ENCODE measurements at places on chromosomes 12 and 14. TPM values are rescaled to one million over a fixed set of nuclear protein-coding genes. Genes with fewer than 3 reads are reported as not detected.

MANSC4 gene
- not detected for total RNA-seq

NR1H4 gene
- total RNA-seq, result not detected

TDG gene
- total RNA-seq, result 59.3 TPM

DNA sequence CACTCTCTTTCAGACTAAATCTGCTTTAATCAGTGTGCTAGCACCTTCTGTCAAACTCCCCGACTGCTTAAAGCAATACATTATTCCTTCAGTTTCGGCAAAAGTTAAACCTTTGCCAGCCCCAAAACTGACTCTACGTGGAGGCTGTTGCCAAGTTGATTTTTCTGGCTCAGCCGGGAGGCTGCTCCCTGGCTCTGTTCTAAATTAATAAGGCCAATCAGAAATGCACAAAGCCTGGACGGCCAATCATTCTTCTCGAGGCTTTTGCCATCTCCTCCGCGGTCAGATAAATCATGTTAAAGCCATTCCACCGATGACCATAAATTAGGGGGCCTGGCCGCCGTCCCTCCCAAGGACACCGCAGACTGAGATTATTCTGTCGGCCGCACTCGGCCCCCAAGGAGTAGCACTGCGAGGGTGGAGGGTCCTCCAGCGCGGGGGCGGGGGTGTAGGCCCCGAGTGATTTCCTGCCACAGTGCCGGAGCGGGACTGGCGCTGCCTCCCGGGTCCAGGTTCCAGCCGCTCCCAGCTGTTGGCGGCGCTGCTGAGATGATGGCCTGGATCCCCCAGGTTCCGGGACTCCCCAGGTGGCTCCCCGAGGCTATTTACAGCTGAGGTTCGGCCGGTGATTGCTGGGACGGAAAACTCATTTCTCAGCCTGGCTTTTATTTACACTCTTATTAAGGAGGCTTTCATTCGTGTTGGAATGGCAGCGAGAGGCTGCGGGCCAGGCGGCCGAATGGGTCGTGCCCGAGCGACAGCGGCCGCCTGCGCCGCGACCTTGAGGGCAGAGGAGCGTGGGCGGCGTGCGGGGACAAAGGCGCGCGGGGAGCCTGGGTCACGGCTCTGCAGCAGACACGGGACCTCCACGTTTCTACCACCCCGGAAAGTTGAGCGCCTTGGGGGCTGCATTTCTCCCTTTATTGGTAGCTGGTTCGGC, 165.1 kb downstream of the MON2 start:
- H3K27me3 ChIP-seq, result peaks cover 80% of the 10 kb centered on the region
- DNase-seq, result peak; percentile 23
- H3K4me1 ChIP-seq, result peaks cover 11% of the 10 kb centered on the region
- no peak overlapping the region for H3K27ac ChIP-seq
- H3K36me3 ChIP-seq, result no peaks in the 10 kb centered on the region

DNA sequence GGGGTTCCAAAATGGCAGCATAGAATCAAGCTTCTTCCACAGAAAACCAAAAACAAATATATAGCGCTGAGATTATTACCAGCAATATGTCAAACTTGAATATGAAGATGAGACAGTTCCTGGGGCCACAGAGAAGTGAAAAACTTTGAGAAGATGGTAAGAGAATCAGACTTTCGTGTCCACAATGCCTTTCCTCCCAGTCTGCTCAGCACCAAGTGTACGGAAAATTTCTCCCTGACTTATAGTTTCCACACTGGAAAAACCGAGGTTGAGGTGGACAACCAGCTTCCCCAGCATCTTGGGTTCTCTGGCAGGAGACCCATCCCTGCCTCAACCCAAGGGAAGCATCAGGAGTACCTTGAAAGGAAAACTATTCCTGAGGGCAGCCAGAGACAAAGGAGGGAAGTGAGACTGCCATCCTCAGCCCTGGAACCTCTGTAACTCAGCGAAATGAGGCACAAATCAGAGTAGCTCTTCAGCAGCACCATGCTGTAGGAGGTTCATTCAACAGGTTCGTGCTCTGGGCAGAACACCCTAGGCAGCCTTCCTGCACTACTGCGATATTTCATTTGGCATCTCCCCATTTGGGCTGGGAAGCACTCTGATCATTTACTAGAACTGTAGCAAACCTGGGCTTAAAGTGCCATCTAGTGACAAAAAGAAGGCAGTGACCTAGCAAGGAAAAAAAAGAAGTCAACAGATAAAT, 52.4 kb upstream of the CAPRIN2 start:
- no peaks in the 10 kb centered on the region for H3K36me3 ChIP-seq
- no peak for DNase-seq
- no peak overlapping the region for H3K4me3 ChIP-seq
- peaks cover 17% of the 10 kb centered on the region for H3K27me3 ChIP-seq
- no peaks in the 10 kb centered on the region for H3K4me1 ChIP-seq

GRCh38 chr12:24948757-24949722, at the start of gene BCAT1:
Gene BCAT1 (minus strand): TSS chr12:24949101. CDS start chr12:24948932, 169 bp downstream.
- peaks cover 46% of the 10 kb centered on the region for H3K4me1 ChIP-seq
- H3K27me3 ChIP-seq, result peaks cover 47% of the 10 kb centered on the region
- peak within 1 kb of the TSS; percentile 98 for H3K27ac ChIP-seq
- H3K4me3 ChIP-seq, result peak within 1 kb of the TSS; percentile 89
- peak; percentile 74 for DNase-seq

- peaks cover 10% of the 10 kb centered on the region for H3K36me3 ChIP-seq
- peaks cover 31% of the 10 kb centered on the region for H3K4me1 ChIP-seq
Observed at GRCh38 chr12:116731801-116732200, 6.1 kb downstream of the SPRING1 start.

- H3K4me1 ChIP-seq, result no peaks in the 10 kb centered on the region
- H3K27ac ChIP-seq, result no peak overlapping the region
- peaks cover 28% of the 10 kb centered on the region for H3K36me3 ChIP-seq
- no peak for DNase-seq
- no peak overlapping the region for H3K4me3 ChIP-seq
Observed at GRCh38 chr14:74281069-74281468, 21.7 kb downstream of the ABCD4 start.

- DNase-seq, result no peak
- no peaks in the 10 kb centered on the region for H3K36me3 ChIP-seq
- peaks cover 2% of the 10 kb centered on the region for H3K4me1 ChIP-seq
- H3K27ac ChIP-seq, result no peak overlapping the region
Observed at GRCh38 chr12:68789144-68789878, 18.7 kb upstream of the MDM2 start.

DNA sequence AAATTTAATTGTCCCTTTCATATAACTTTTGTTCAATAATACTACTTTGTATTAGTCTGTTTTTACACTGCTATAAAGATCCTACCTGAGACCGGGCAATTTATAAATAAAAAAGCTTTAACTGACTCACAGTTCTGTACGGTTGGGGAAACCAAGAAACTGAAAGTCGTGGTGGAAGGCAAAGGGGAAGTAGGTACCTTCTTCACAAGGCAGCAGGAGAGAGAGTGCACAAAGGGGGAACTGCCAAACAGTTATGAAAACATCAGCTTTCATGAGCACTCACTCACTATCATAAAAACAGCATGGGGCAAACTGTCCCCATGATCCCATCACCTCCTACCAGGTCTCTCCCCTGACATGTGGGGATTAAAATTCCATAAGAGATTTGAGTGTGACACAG, 1069.0 kb downstream of the FSCB start:
- H3K27me3 ChIP-seq, result no peaks in the 10 kb centered on the region
- no peak overlapping the region for H3K27ac ChIP-seq
- DNase-seq, result no peak
- no peak overlapping the region for H3K4me3 ChIP-seq
- H3K4me1 ChIP-seq, result no peaks in the 10 kb centered on the region

GRCh38 chr12:107554941-107555340, 130.7 kb upstream of the PWP1 start:
- H3K4me1 ChIP-seq, result no peaks in the 10 kb centered on the region
- H3K4me3 ChIP-seq, result no peak overlapping the region
- no peaks in the 10 kb centered on the region for H3K36me3 ChIP-seq
- no peak overlapping the region for H3K27ac ChIP-seq
- no peak for DNase-seq

DNA sequence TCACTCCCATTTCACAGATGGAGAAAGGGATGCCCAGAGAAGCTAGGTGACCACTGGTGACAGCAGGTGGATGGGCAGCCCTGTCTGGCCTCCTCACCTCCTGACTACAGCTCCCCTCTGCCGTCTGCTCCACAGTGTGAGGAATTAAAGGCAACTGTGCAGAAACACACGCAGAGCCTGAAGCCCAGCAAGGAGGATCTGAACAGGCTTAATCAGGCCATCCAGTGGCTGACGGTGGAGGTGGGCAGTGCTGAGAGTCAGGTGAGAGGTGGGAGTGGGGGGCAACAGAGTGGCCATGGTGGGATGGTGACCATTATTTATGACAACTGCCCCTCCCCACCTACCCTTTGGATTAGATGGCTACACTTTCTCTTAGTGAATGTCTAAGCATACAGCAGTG, 1.2 kb downstream of the KRT86 start:
- no peak for DNase-seq
- H3K27ac ChIP-seq, result no peak overlapping the region
- H3K4me1 ChIP-seq, result peaks cover 3% of the 10 kb centered on the region
- H3K27me3 ChIP-seq, result peaks cover 46% of the 10 kb centered on the region
- H3K4me3 ChIP-seq, result no peak overlapping the region

DNA sequence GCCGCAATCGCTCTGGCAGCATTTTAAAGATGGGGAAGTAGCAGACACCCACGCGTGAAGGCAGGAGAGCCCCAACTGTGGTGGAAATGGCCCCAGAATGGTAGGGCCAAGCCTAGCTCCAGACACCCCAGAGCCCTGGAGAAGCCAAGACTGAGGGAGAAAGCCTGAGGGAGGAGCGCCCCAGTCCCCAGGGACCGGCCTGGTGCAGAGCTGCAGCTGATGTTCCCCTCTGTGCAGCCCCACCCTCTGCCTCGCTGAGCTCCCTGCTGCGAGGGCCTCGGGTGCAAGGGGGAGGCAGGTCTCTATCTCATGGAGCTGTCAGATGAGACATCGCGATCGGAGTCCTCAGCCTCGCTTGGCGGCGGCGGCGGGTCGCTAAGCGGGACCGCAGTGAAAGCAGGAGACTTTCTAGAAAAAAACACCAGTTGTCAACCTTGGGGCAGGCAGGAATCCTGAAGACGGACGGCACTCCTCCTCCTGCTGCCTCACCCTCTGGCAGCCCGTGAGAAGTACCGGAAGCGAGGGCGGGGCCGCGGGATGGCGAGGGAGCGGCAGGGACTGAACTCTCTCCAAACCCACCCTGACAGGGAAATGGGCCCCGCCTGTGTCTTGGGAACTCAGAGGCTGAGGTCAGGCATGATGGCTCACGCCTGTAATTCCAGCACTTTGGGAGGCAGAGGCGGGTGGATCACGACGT, 6.0 kb downstream of the GAPDH start:
- H3K4me3 ChIP-seq, result peak overlapping the region; percentile 75
- H3K27ac ChIP-seq, result peak overlapping the region; percentile 99
- H3K36me3 ChIP-seq, result peaks cover 33% of the 10 kb centered on the region
- peaks cover 16% of the 10 kb centered on the region for H3K27me3 ChIP-seq

DNA sequence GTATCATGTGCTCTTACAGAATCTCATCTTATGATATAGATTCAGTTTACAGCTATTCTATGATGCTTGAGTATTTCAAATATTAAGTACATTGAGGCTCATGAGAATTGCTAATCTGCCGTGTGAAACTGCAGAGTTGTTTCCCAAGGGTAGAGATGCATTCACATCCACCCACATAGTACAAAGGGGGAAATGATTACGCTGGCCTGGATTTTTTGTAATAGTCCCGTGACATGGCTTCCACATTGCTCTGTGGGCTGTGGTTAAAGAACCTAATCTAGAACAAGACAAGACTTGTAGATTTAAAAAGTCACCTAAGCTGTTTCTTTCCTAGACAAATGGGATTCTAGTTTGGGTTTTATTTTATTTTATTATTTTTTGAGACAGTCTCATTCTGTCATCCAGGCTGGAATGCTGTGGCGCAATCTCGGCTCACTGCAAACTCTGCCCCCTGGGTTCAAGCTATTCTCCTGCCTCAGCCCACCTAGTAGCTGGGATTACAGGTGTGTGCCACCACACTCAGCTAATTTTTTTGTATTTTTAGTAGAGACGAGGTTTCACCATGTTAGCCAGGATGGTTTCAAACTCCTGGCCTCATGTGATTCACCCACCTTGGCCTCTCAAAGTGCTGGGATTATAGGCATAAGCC, 13.0 kb upstream of the RIOX1 start:
- no peak overlapping the region for H3K4me3 ChIP-seq
- no peaks in the 10 kb centered on the region for H3K4me1 ChIP-seq
- DNase-seq, result no peak
- no peak overlapping the region for H3K27ac ChIP-seq

DNA sequence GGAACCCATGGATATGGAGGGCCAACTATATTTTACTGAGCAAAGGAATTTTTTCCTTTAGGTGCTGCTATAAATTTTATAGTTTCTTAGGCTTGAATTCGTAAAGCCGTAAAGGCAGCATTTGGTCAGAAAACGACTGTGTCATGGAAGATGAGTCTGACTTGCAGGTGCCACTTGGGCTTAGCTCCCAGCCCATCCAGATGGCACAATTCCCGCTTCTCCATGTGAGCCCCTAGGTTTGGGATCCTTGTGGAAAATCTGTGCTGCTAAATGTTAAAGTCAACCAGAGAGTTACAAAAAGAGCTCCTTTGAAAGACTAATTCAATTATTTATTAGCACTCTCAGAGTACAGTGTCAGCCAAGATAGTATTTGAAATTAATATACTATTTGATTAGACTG, 120.1 kb upstream of the NPAS3 start:
- no peak overlapping the region for H3K4me3 ChIP-seq
- no peaks in the 10 kb centered on the region for H3K4me1 ChIP-seq
- H3K36me3 ChIP-seq, result no peaks in the 10 kb centered on the region

DNA sequence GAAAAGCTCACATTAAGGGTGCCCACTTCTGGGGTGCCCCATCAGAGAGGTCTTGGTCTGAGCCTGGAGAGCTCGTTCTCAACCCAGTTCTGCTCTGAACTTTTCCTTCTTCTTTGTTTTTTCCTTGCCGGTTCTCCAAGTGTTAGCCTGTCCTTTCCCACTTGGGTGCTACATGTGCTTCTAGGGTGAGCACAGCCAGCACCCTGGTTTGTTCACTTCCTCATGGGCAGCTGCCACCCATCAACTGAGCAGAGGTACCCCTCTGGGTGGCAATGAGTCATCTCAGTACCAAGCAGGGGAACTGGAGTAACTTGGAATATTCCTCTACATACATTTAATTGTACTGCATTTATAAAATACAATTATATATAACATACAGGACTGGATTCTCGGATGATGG, 3.9 kb upstream of the SYNE3 start:
- peak overlapping the region; percentile 65 for H3K4me3 ChIP-seq

DNA sequence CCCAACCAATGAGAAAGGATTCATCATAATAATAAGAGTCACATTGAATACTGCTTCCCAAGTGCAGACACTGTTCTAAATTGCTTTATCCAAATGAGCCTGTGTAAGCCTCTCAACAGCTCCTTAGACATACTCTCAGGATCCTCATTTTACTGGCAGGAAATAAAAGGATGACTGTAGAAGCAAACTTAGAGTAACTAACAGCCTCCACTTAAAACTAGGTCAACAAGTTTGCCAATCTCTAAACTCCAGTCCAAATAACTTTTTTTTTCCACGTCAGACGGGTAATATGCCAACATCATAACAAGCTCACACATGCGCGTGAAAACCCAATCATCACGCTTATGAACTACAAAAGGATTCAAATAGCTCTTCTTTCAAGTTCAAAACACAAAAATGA, 15.3 kb upstream of the DPF3 start:
- no peaks in the 10 kb centered on the region for H3K4me1 ChIP-seq
- no peak overlapping the region for H3K4me3 ChIP-seq
- H3K27me3 ChIP-seq, result peaks cover 8% of the 10 kb centered on the region
- H3K36me3 ChIP-seq, result no peaks in the 10 kb centered on the region

GRCh38 chr12:64993461-64993860, 127.6 kb downstream of the WIF1 start:
- H3K4me1 ChIP-seq, result no peaks in the 10 kb centered on the region
- H3K4me3 ChIP-seq, result no peak overlapping the region
- H3K36me3 ChIP-seq, result no peaks in the 10 kb centered on the region
- no peak for DNase-seq
